ENCODE measurements at places on chromosomes 2 and 18.

DNA sequence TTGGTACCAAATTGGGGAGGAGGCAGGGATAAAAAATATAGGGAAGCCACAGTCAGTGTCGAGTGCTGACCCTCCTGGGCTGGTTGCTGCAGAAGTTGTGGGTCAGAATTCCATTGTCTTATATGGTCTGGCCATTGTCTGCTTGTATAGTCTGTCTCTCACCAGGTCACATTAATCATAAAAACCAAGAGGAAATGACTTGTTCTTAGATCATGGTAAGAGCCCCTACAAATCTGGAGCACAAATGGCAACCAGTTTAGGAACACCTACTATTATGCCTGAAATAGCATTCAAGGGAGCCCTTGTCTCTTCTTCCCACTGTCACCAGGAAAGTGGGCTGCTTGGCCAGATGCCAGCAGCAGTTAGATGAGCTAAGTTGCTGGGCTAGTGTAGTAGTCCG is 119.7 kb upstream of the RMP24 start:
- DNase-seq, result no peak

DNA sequence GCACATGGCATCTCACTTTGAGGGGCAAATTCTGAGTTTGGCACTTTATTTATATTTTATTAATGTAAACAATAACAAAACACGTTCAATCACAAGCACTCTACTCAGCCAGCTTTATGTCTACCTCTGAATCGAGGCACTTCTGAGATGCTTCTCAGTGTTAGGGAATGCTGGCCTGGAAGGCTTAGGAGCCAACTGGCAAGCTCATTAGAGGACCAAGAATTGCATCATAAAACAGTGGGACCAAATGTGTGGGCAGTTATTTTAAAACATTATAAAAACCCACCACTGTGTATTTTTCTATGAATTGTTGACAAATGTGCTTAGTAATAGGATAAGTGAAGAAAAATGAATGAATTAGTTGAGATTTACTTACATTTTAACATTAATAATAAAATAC is 46.8 kb upstream of the SMIM21 start:
- DNase-seq, result no peak

GRCh38 chr2:185417111-185417510 is 321.5 kb upstream of the FSIP2 start:
- no peak for DNase-seq

DNA sequence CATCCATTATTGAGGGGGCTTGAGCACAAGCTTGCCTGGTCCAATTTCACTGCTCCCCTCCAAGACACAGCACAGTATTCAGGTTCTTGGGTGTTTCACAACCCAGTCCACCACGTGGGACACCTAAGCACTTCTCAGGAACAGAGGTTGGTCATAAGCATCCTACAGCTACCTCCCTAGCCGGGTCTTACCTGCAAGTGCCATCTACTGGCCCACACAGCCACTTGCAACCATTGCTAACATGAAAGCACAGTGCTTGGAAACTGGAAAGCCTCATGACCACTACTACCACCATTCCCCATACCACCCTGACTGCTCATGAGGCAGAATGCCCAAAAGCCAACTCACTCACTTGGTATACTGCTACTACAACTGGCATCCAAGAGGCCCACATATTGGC is 105.7 kb upstream of the RPRM start:
- no peak for DNase-seq

DNA sequence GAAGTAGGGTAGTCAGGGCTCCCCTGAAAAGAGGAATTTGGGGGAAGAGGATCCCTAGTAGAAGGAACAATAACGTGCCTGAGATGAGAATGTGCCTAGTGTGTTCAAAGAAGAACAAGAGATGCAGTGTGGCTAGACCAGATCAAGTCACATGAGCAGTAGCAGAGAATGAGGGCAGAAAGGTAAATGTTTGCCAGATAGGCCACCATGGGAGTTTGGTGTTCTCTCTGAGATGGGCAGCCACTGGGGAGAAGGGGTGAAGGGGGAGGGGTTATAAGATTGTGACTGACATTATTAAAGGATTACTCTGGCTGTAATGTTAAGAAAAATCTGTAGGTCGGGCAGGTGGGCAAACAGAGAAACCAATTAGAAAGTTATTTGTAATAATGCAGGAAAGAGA is 166.0 kb downstream of the LCLAT1 start:
- no peak for DNase-seq

GRCh38 chr2:68992933-68993332 is 18.5 kb downstream of the GKN1 start:
- peak; percentile 86 for DNase-seq

- no peak for DNase-seq
Measured at GRCh38 chr2:5343785-5344335, 348.3 kb upstream of the SOX11 start.

DNA sequence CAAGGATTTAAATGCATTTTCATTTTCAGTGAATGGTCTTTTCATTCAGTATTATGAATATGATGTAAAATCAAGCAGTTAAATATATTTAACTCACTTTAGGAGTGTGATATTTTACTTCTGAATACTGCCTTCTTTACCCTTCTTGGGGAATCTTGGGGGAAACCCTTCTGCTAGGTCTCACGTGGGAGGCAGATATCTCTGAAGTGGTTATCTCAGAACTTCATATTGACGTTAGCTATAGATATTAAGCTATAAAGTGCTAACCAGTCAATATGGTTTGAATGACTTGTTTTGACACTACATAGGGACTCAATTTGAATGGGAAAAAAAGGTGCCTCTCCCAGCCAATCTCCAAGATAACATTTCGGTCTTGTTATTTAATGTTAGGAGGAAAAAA is 9.8 kb downstream of the REL start:
- no peak for DNase-seq

DNA sequence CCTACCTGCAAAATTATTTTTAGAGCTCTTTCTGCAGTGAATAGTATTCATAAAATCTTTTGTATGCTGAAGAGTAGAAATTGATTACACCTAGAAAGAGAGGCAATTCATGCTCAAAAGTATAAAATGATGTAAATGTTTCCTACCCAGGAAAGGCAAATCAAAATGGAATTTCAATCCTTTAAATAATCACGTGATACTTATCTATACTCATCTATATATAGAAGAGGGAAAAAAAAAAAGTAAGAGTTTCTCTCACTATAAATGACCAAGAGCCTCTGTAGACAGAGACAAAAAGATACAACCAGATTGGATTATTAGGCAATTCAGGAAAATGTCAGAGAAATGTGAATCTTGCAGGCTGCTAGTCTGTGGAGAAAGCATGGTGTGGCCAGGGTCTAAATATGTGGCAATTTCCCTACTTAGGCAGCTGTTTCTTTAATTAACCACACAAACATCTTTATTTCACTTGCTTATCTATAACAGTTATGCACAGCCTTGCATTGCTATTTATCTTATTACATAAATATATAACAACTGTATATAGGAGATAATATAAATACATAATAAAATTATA is 39.5 kb downstream of the METTL8 start:
- DNase-seq, result no peak

DNA sequence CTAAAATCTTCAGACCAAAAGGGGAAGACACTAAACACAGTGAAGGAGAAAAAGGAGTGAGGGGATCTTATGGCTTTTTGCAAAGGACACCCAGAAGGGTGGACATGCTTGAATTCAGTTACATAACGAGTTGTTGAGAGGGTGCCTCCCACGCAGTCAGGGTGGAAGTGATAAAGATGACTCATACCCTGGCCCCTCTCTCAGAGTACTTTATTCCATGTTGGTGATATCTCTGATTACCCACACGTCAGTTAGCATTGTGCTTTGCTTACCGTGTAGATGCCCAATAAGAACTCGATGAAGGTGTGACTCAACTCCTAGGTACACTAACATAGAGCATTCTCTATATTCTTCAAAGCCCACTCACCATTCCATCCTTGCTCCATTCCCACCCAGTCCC is 44.4 kb downstream of the EN1 start:
- no peak for DNase-seq

DNA sequence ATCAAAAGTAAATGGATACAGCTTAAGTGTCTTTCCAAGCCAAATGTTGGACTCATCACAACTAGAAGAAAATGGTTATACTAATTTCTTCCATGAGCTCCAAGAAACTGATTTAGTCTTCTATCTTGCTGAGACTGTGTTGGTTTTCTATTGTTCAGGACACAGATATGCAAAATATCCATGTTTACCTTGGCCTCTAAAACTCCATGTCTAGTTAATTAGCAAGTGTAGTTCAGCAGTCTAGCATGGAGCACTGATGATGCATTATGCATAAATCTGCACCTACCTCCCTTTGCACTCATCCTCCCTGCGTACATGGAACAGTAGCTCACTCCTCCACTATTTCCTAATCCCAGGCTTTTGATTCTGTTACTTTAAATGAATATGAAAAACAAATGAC is 731.4 kb upstream of the CHAC2 start:
- no peak for DNase-seq

DNA sequence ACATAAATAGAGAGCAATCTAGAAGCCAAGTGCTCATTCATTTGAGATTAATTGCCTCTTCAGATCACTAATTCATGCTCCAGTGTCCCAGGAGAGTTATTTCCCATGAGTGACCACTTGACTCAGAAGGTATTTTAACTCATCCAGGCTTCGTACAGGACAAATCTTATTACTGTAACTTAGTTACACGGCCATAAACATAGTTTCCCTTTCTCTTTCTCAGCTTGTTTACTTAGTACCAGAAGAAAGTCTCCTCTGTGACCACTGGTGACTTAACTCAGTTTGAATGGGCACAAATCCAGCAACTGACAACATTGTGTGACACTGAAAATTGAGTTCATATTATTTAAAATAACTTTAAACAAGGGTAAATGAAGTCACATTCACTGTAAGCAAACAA is 25.3 kb downstream of the MMADHC start:
- DNase-seq, result no peak

DNA sequence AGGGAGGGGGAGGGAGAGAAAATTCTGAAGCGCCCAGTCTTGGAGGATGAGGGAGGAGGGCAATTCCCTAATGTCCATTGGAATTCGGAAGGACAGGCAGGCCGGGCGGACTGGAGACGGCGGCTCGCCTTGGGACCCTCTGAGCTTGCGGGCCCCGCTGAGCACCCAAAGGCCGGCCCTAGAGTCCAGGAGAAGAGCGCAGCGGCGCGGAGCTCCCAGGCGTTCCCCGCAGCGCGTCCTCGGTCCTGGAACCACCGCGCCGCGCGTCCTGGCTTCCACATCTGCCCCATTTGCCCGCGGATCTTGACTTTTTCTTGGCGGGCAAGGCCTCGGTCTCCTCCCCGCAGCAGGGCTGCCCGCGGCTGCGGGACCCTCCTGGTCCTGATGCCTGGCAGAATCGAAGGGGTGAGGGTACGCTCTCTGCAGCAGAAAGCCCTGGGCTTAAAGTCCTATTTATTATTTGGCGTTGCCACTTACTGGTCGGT is 675 bp upstream of the MLPH start:
- no peak for DNase-seq

DNA sequence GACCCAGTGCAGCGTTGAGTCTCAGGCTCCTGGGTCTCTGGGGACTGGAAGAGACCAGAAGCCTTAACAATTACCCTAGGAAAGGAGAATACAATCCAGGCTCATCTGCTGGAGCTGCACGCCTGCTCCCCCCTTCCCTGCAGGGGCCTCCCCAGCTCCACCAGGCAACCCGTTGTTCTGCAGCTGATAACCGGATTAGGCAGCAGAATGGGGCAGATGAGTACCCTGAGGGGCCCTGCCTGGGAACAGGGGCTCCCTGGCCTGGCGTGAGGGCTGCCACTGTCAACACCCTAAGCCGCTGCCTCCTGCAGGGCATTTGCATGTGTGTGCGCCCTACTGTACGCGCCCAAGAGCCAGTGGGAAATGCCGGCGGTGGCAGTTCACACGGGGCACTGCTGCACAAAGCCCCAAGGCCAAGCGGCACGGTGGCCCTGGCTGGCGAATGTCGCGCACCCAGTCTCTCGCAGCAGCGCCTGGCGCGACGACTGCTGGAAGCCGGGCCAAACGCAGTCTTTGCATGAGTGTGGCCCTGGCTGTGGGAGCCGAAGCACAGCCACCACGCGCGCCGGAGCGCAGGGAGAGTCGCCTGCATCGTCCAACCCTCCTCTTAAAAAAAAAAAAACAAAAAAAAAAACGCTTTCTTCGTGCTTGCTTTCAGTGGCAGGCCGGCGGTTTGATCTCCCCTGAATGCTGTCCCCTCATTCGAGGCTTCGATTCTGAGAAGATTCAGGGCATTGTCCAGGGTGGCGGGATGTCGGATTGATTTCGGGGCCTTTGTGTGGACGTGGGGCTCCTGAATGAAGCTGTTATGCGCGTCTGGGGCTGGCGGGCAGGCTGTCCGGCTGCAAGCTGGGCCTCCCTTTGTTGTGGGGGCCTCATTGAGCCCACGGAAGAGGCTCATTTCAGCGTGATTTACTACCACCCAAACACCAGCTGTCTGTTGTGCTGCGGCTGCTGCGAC is 63.8 kb downstream of the SETBP1 start:
- no peak for DNase-seq

GRCh38 chr2:178730049-178730448 is 77.2 kb downstream of the TTN start:
- DNase-seq, result no peak

DNA sequence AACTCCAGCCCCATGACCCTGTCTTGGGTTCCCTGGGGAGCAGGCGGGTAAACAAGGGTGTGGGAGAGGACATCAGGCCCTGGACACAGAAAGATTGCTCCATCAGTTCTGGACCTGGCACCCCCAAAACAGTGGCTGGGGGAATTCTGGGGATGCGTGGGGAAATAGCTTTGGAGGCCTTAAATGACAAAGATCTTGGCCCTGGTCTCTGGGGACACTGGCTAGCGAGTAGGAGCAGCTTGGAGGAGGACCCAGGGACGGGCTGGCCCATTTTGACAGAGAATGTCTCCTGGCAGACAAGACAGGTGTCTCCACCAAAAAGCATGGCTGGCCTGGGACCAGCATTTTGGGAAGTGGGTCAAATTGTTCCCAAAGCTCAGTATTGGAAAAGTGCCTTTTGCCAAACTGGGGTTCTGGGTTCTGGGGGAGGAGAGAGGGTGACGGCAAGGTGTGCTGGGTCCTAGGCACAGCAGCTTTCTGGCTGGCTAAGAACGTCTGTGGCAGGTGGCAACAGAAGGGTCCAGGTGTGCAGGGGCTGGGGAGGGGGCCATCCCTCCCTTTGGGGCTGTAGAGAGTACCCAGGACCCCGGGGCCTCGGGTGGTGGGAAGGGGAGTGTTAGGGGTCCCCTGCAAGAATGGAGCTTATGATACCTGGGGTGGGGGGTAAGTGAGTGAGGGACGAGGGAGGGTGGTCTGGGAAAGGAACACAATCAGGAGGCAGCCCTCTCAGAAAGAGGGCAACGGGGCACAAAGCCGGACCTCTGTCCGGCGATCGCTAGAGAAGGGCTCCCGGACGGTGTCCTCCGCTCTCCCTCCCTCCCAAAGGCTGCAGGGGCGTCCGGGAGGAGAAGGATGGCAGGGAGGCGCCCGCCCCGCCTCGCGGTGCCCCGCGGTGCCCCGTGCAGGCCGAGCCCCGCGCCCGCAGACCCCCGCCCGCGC is 556 bp downstream of the CYRIA start:
- no peak for DNase-seq

DNA sequence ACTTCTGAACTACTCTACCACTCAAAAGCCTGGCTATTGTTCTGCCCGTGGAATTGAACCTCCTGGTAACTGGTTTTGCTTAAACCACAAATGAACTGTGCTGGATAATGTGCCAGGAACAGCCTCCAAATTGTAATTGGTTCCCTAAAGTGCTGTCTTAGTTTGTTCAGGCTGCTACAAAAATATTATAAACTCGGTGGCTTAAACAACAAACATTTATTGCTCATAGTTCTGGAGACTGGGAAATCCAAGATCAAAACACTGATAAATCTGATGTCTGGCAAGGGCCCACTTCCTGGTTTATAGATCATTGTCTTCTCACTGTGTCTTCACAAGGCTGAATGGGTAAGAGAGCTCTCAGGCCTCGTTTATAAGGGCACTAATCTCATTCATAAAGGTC is 149.2 kb upstream of the NCKAP5 start:
- no peak for DNase-seq
